ENCODE measurements at places on chromosomes 7 and 10. TPM values are rescaled to one million over a fixed set of nuclear protein-coding genes. Genes with fewer than 3 reads are reported as not detected.

GRCh38 chr7:102044641-102044983, 227.2 kb downstream of the CUX1 start:
- DNase-seq: no peak

- peak; percentile 78 for DNase-seq
Measured at GRCh38 chr10:21172930-21173801, 276.1 kb upstream of the NEBL start.

DNA sequence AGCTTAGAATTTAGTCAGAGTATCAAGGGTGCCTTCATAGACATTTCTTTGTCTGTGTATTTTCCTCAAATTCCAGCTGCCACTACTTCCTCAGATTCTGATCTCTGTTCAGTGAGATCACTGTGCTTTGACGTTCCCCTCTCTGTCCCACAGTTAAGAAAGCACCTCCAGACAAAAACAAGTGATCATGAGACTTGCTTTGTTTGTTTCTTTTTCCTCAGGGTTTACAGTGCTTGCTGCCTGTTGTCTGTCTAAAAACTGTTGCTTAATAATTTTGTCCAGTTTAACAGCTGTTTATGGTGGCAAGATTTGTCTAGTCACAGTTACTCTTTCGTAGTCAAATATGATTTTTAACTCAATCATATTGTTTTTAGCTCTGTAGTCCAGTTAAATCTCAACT, 29.1 kb downstream of the TRUB1 start:
- no peak for DNase-seq

DNA sequence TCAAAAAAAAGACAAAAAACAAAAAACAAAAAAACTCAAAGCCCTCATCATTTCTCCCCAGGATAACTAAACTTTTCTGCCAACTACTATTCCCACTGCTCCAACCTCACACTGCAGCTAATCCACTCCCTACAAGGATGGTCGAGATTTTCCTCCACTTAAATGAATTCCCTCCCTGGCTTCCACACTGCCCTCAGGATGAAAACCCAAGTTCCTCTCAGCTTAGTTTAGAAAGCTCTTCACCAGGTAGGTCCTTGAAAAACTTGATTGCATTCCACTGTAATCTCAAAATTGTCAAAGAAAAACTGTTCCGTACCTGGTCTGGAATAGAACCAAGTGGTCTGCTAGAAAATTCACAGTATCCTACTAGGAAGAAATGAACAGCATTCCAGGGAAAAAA, 294.3 kb upstream of the KLF14 start:
- DNase-seq: no peak

GRCh38 chr7:24786941-24787340, 29.7 kb upstream of the GSDME start:
- no peak for DNase-seq

DNA sequence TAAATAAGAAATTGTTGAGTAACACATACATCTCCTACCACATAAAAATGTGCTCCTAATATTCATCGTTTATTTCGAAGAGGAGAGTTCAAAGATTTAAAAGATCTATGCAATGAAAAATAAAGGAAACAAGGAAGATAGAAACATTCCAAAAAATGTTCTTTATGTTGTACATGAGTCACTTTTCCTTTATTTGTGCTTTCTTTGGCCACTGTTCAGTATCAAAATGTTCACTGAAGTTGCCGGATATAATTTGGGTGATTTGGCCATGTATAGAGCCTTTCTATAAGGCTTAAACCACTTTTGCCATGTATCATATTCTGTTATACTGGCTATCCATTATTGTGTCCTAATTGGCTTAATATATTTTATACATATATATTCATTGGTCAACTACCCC, 62.9 kb upstream of the PRR15 start:
- DNase-seq: no peak

GRCh38 chr7:155589001-155589980, 42.9 kb upstream of the CNPY1 start:
- DNase-seq: no peak

- DNase-seq: peak; percentile 72
Measured at GRCh38 chr10:48456361-48456804, 148.5 kb downstream of the ARHGAP22 start.

GRCh38 chr10:132585732-132586722, 48.4 kb downstream of the INPP5A start:
- peak; percentile 80 for DNase-seq

DNA sequence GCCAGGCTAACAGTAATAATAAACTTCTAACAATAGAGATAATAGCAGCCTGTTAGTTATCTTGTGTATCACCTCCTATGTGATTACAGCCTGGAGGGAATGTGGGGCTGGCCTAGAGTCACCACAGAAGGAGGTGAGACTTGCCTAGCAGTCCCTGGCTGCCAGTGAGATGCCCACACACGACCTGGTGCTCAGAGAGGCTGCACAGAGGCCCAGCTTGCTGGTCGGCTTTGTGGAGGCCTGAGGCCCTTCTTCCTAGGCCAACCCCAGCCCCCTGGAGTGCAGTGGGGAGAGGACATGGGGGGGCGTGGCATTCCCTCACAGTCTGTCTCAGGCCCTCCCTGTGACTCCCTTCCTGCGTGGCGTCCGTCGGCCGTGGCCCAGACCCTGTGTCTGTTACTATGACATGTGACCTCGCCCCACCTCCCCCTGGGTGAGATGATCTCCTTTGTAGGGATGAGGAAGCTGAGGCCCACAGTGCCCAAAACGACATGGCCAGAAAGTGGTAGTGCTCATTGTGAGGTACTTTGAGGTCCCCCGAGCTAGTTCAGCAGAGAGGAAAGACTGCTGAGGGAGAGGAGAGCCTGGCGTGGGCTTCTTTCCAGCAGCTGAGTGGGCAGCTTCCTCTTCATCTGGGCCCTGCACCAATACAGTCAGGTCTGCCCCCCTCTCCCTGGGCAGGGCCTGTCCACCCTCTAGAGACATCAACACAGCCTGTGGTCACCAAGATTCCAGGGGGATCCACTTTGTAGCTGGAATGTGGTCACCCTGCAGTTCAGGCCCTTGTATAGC, 29.7 kb downstream of the UNC5B start:
- DNase-seq: no peak

DNA sequence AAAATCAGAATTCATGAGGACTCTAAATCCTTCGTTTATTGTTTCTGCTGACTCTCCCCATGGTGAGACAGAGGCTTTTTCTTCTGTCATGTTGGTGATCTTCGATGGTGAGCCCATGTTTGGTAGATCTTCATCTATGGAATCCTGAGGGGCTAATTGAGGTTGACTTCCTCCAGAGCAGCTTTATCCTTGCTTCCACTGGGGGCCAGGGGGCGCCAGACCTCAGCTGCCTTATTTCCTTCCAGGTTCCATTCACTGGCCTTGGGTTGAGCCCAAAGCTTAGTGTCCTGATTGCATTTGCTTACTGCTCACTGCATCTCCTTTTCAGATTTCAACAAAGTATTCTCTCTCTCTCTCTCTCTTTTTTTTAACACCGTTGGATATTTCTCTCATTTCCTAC, 80.7 kb downstream of the GCC1 start:
- DNase-seq: no peak

GRCh38 chr7:103914147-103914899, 75.1 kb downstream of the RELN start:
- no peak for DNase-seq

- DNase-seq: no peak
Measured at GRCh38 chr10:115948465-115948864, 324.5 kb downstream of the GFRA1 start.

Gene C10orf105
- total RNA-seq: 1.0 TPM

Gene IL6
- 2.1 TPM for total RNA-seq

Gene ZNF117
- total RNA-seq: 18.4 TPM

Measured in left lung (tissue), 14 donors.